ENCODE measurements at places on chromosomes 16 and 17. TPM values are rescaled to one million over a fixed set of nuclear protein-coding genes. Genes with fewer than 3 reads are reported as not detected.

RHBDF1 gene
- total RNA-seq, result 67.0 TPM

PMP22 gene
- 78.1 TPM for total RNA-seq

CMC2 gene
- total RNA-seq, result 30.7 TPM

RNF43 gene
- total RNA-seq, result 0.20 TPM

PRSS33 gene
- not detected for total RNA-seq

RNF112 gene
- total RNA-seq, result 5.0 TPM

BAIAP3 gene
- total RNA-seq, result 1.3 TPM

PERCC1 gene
- total RNA-seq, result not detected

UTS2R gene
- total RNA-seq, result not detected

TAOK2 gene
- total RNA-seq, result 60.2 TPM

MEIOB gene
- not detected for total RNA-seq

FAM20A gene
- 0.17 TPM for total RNA-seq

MFSD6L gene
- not detected for total RNA-seq

ZNF276 gene
- 9.4 TPM for total RNA-seq

CLEC19A gene
- total RNA-seq, result not detected

TK1 gene
- total RNA-seq, result 27.5 TPM

CHRNE gene
- total RNA-seq, result 2.8 TPM

SPATA22 gene
- total RNA-seq, result 0.13 TPM

All from smooth muscle cell of the pulmonary artery (primary cell).